ENCODE measurements at places on chromosomes 2 and 18.

GRCh38 chr2:2018713-2019410 is 274.5 kb upstream of the PXDN start:
- DNase-seq, result no peak

DNA sequence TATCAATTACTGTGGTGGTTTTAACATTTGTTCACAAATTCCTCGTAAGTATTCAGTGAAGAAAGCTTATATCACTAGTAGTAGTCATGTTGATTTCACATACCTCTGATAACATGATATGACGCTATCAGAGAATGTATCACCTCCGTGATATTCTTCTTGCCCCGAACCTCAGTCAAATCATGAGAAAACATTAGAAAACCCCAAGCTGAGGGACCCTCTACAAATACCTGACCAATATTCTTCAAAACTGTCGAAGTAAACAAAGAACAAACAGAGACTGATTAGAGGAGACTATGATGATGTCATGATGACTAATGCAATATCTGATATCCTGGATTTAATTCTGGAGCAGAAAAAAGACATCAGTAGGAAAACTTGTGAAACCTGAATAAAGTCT is 85.6 kb upstream of the SPOPL start:
- DNase-seq, result no peak

GRCh38 chr2:151827564-151828142 is 568 bp downstream of the ARL5A start:
- DNase-seq, result peak; percentile 10

- DNase-seq, result no peak
These were observed 46.6 kb upstream of the AMMECR1L start for GRCh38 chr2:127932199-127932876.

- no peak for DNase-seq
These were observed 40.6 kb upstream of the CCNYL1 start for GRCh38 chr2:207670887-207671286.

GRCh38 chr2:218896501-218897393 is 16.1 kb downstream of the WNT10A start:
- DNase-seq, result peak; percentile 66

DNA sequence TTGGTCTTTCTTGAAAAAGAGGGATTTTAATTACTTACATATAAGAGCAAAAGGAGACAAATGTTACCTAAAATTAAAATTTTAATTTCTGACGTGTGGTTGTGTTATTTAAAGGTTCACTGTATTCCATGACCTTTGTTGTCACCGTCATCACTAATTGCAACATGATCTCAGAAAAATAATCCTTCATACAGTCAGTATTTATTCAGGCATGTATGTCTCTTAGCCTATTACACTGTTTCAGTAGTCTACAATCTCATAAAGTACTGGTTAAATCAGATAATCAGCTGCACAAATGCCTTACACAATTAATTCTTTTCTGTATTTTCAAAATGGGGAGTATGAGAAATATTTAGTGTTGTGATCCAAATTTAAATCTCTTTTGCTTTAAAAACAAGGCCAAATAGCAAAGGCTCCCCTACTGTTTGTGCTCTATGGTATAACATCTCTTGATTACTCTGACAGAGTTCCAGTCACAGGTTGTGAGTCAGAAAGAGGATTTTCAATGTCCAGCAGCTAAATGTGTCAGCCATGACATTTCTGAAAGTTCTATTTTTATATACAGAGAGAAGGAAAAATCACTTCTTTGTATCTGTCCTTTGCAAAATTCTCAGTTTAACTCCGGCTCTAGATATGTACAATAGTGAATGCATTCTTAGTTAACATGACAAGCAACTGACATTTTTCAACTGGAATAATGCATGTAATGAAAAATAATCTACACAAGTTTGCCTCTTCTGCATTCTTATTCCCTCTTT is 184.0 kb downstream of the FIGN start:
- no peak for DNase-seq

GRCh38 chr2:124001696-124002430 is 23.2 kb upstream of the CNTNAP5 start:
- peak; percentile 96 for DNase-seq

GRCh38 chr18:46591783-46592391 is 65.1 kb downstream of the LOXHD1 start:
- no peak for DNase-seq

DNA sequence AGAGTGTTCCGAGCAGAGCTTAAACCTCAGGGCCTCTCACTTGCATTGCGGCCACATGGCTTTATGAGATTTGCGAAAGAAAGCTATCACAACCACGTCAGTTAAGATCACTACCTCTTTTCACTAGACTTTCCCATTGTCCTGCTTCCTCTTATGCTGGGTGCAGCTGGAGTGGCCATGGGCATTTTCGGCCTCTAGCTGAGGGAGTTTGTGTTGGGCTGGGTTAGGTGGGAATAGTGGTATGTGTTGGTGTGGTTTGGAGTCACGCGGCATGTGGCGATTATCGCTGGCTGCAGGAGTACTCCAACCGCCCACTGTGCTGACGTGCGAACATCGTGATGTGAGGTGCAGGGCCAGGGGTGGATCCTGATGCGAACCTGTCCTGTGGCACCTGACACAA is 27.1 kb downstream of the RALB start:
- no peak for DNase-seq

DNA sequence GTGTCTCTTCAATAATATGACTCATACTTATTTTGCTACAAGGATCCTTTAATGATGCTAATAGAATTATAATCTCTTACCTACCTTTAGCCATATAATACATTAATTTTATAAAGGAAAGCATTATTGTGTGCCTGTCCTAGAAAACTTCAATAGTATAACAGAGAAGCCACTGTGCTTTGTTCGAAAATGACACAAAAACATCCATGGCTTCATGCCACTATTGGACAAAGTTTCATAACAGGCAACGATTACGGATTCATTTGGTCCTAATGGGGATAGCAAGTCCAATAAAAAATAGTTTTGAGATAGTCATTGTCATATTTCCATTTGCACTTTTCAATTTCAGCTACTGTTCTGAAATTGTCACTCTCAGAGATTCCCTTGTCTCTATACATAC is 52.5 kb upstream of the CCDC150 start:
- no peak for DNase-seq

DNA sequence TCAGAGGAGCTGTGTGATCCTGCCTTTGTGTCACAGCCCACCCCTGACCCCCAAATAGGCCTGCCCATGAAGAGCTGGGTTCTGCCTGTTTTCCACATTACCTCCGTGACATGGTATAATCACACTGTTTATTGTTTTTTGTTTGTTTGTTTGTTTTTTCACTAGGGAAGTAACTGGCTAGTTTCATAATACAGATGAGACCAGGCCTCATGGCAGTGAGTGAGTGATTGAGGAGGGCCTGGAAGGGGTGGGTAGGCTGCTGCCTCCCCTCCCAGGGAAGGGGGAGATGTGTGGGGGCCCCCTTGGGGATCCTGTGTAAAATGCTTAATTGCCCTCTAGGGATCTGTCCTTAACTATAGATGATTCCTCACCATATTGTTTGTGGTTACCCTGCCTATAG is 190.5 kb downstream of the LDLRAD4 start:
- no peak for DNase-seq

DNA sequence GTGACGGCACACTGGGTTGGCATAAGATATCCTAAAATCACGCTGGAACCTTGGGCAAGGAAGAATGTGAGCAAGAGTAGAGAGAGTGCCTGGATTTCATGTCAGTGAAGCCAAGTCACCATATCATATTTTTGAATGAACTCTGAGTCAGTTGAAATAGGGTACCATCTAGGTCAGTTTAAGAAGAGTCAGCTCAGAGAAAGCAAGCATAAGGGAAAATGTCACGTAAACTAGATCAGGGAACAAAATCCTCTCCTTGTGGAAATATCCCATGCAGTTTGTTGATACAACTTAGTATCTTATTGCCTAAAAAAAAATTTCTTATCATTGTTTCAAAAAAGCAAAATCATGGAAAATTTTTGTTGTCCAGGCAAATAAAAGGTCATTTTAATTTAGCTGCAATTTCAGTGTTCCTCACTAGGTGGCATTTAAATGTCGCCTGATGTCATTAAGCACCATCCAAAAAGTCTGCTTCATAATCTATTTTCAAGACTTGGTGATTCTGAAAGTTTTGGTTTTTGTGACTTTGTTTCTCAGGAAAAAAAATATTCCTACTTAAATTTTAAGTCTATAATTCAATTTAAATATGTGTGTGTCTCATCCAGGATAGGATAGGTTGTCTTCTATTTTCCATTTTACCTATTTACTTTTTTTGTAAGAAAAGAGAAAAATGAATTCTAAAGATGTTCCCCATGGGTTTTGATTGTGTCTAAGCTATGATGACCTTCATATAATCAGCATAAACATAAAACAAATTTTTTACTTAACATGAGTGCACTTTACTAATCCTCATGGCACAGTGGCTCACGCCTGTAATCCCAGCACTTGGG is 19.6 kb downstream of the RSAD2 start:
- DNase-seq, result peak; percentile 27

GRCh38 chr18:8011361-8011760 is 444.2 kb downstream of the PTPRM start:
- DNase-seq, result no peak

- DNase-seq, result peak; percentile 71
These were observed 23.9 kb downstream of the SNTG2 start for GRCh38 chr2:974502-974901.

GRCh38 chr2:167510071-167510759 is 621.9 kb downstream of the XIRP2 start:
- no peak for DNase-seq

DNA sequence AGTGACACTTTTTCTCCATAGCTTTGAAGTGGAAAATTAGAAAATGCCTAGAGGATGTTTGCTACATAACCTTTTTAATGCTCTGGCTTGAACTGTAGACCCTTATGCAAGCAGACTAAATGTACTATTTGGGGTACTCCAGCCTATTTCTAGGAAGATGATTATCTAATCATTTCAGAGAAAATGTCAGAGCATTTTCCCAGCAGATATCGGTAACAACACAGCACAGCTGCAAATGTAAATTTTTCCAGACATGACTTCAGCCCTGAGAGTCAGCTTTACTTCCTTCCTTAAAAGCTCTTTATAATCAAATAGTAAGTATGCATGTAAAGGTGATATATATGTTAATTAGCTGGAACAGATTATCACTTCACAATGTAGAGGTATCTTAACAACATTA is 1647.1 kb downstream of the SUCLG1 start:
- DNase-seq, result no peak

DNA sequence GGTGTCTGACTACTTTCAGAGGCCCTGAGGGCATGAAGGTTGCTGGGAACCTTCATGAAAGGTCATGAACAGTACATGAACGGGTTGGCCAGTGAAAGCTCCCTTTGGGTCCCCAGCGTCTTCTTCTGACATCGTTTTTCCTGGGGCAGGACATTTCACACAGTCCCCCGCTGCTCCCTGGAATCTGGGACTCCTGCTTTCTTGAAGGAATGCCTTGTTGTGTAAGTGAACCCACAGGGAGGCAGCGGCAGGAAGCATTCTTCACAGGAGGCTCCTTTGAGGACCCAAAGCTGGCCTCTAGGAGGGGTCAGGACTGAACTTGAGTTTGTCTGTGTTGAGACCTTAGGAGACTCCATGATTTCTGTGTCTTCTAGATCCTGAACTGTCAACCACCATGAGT is 144.3 kb downstream of the KCNE4 start:
- no peak for DNase-seq

DNA sequence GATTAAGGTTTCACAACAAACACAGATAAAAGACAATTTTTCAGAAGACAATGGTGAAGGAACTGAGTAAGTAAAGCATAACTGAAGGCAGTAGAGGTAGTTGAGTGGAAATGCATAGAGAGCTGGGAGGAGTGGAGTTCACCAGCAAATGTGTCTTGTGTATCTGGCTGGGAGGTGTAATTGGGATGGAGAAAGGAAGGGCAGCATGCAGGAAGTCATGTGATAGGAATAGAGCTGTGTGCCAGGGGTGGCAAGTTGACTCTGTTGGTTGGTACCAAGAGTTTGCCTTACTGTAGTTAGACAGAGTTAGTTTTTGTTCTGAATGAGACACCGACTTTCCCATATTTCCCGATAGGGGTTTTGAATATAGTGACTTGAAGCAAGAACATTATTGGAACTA is 56.3 kb downstream of the FMNL2 start:
- DNase-seq, result no peak

DNA sequence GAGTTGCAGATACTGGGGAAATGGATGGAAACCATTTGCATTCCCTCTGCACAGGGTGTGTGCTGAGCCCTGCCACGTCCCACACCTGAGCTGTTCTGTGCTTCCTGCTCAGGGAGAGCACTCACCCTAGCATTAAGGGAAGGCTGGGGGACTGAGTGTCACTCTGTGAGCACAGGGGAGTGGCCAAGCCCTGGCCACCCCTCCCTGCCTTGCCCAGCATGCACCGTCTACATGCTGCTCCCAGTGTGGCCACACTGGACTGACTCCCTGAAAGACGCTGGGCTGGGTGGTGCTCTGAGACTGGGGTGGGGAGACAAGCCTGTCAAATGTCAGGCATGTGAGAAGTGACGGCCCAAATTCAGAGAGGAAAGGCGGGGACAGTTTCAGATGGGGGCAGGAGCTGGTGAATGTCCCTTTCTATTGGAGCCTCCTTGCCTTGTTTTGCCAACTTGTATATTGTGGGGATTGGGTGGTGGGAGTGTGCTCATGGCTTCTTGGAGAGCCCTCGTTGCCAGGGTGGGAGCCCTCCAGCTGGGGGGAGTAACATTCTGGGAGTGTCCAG is 298.4 kb upstream of the HS6ST1 start:
- no peak for DNase-seq

- DNase-seq, result peak; percentile 41
These were observed 165.6 kb upstream of the NABP1 start for GRCh38 chr2:191512216-191512835.

GRCh38 chr2:101114815-101115214 is 36.4 kb downstream of the TBC1D8 start:
- DNase-seq, result no peak

GRCh38 chr18:12327510-12328178 is 19.6 kb downstream of the TUBB6 start:
- peak; percentile 65 for DNase-seq

DNA sequence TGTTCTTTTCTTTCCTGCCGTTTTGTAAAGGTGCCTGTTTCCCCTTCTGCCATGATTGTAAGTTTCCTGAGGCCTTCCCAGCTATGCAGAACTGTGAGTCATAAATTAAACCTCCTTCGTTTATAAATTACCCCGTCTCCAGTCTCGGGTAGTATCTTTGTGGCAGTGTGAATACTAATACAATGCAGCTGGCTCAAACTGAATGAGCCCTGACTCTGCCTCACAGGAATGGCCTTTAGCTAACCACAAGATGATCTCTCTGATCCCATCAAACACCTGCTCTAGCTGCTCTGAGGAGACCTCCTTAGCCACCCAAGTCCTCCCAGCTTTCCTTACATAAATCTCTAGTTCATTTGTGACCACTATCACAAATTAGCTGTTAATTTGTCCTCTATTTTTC is 41.5 kb upstream of the CAB39 start:
- no peak for DNase-seq

DNA sequence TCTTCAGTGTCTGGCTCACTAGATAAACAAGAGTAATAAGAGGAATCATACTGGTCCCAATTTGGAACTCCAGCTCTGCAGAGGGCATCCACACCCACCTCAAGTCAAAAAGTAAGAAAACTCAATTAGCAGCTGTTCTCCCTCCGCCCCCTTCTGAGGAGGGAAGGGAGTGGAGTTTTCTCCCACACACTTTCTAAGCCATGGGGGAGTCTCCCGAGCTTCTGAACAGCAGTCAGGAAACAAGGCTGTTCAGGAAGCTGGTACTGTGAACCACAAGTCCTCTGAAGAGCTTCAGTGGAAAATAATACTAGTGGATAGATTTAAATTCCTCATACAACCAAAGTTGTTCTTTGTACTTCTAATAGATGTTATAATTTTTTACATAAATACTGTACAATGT is 32.9 kb upstream of the SPTBN1 start:
- no peak for DNase-seq

Measured in NCI-H1105 treated with DMSO at 0.1 percent for 48 hours (cell line).